Hematopoietic multipotent progenitor cell treated with erythropoietin and hydrocortisone succinate and interleukin-3 and kit ligand, for 17 days (in vitro differentiated cells): ENCODE measurements at places on chromosomes 3 and 15.

- no peak for DNase-seq
These were observed 108.4 kb upstream of the SLC6A11 start for GRCh38 chr3:10707400-10708215.

DNA sequence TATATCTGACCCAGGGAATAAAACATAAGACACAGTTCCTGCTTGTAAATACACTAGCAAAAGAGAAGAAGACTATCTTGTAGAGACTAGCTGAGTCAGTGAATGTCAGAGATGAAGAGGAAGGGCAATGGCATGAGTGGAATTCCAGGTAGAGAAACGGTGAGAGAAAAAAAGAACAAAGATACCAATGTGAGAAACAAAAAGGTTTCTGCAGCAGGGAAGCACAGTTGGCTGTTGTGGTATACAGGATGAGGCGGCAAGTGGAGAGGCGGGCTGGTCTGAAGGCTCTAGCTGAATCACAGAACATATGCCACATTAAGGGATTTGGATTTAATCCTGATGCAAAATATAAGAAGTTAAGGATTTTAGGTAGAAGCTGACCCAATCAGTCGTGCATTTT, 17.1 kb upstream of the TASOR start:
- no peak for DNase-seq

- DNase-seq: no peak
These were observed 189.0 kb upstream of the MCTP2 start for GRCh38 chr15:94042180-94042928.

GRCh38 chr15:59372352-59373211, at the start of gene MYO1E:
Gene MYO1E (minus strand): TSS chr15:59372871. CDS start chr15:59372500, 371 bp downstream.
- no peak for DNase-seq

- no peak for DNase-seq
These were observed 145.9 kb downstream of the TNIK start for GRCh38 chr3:171314341-171314740.

GRCh38 chr15:88300861-88301260, 44.3 kb upstream of the NTRK3 start:
- DNase-seq: no peak

- no peak for DNase-seq
These were observed 192.6 kb upstream of the PROK2 start for GRCh38 chr3:71977525-71977924.

DNA sequence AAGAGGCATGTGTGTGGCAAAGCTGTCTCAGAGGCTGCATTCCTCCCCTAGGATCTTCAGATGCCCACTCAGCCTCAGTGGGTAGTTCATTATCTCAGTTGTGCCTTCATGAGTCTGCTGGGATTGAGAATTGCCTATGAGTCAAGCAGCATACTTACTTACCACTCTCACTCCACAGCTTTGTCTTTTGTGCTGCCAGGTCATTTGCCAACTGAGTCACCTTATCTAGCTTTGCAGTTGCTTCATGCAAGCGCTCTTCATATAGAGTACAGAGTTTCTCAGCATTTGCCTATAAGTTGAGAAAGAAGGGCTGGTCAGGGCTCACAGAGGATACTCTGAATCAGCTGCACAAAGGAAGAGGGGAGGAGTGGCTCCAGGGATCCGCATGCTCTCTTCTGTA, 89.5 kb downstream of the MYH15 start:
- DNase-seq: no peak

GRCh38 chr15:73799466-73799865, 46.3 kb upstream of the INSYN1 start:
- DNase-seq: no peak

DNA sequence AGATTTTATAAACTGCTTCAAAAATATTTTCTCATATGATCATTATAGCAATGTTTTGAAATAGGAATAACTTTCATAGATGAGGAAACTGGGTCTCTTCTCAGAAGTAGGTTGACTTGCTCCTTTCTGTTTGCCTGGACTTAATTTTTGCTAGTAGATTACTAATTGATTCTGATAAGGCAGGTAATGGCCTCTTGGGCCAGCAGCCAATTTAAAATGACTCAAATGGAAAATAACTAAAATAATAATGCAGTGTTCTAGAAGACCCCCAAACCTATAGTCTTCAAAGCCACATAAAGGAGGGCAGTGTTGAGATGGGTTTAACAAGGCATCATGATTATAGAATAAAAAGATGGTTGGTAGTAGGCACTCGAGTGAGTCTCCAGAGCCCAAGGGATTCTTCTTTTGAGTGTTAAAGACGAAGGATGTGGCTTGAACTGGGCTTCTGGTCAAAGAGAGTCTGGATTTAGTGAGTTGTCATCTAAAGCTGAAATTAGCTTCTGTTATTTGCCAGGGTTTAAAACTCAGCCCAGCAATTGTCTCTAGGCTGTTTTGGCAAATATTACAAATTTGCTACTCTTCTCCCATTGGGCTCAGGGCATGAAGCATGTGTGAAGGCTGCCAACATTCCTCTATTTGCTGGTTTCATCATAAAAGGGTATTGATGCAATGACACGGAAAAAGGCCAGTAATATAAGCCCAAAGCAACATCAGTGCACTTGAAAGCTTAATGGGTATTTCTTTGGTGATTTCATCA, 297.1 kb upstream of the MEIS2 start:
- no peak for DNase-seq

GRCh38 chr3:53813229-53813628, 33.0 kb downstream of the CHDH start:
- no peak for DNase-seq

GRCh38 chr3:193148688-193149473, 92.1 kb upstream of the PLAAT1 start:
- DNase-seq: no peak

DNA sequence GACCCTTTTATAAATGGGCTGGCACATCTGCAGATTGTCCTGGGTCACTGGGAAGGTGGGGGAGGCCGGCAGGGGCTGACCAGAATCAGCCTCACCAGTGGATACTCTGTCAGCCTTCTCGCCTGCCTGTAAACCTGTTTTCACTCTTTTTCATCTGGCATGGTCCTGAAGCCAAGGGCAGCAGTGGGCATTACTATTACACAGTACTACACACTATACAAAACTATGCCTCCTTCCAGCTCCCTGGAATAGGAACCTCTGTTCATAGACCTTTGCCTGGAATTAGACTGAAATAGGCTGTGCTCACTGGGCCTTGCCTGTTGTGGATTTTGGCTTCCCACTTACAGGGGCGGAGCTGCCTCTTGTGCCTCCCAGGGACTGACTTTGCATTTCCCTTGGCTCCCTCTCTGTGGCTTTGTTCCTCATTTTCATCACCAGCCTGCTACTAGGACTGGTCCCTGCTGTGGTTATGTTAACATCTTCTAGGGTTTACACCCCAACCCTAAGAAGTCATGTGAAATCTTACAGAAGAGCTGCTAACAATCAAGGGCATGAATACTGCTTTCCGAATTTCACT, 120.7 kb downstream of the FNDC3B start:
- no peak for DNase-seq

GRCh38 chr3:166446291-166446690, 609.1 kb upstream of the BCHE start:
- DNase-seq: no peak

DNA sequence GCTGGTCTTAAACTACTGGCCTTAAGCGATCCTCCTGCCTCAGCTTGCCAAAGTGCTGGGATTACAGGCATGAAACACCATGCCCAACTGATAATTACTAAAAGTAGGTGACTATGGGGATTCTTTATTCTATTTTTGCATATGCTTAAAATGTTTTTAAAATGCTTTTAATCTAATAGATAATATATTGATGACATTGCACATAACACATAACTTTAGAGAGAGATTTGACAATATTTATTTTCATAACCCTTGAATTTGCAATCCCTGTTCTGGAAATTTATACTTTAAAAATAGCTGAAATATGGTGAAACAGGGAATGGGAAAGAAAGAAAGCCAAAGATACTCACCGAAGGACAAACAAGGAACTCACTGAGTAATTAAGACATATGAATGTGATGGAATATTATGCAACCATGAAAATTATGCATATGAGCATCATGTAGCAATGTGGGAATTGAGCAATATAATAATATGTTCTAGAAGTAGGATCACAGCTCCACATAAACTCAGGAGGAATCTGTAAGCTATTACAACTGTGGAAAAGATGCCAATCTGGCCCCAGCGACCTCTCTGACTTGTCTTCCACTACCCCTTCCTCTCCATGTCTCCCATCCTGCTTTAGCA, 2.0 kb downstream of the LRRC31 start:
- no peak for DNase-seq

GRCh38 chr3:5429517-5429890, 242.0 kb downstream of the EDEM1 start:
- DNase-seq: peak; percentile 68

- DNase-seq: peak; percentile 71
These were observed 1.3 kb downstream of the TNK2 start for GRCh38 chr3:195906865-195907683.

GRCh38 chr3:97241417-97241816, 427.0 kb downstream of the EPHA6 start:
- no peak for DNase-seq

DNA sequence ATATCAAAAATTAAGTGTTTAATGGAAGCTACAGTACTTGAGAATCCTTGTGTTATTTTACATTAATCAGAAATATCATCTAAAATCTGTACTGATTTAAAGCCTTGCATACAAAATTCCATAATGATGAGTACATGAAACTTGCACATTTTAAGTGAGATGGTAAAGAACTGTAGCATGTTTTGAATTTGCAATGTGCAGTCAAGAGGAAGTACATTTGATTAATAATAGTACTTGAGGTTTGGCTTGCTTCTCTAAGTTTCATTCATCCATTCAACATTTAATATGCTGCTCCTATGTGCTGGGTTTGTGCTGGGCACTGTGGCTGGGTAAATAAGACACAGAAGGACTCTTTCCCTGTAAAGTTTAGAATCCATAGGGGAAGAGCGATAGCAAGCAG, 332.3 kb downstream of the CNTN3 start:
- no peak for DNase-seq

DNA sequence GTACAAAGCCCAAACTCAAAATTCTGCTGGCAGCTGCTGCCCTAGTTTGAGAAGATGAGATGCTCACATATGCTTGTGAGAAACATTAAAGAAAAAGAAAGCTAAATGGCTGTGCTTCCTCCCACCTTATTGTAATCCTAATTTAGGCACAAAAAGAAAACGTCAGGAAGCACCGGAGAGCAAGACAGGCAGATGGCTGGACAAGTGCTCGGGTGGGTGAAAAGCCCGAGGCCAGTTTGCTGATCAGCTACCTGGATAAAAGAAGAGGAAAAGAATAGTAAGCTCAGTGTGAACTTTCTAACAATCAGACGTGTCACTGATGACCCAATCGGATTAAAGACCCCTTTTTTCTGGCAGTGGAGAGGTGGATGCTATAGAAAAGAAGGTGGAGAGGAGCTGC, 368.0 kb upstream of the ATP10A start:
- DNase-seq: no peak

DNA sequence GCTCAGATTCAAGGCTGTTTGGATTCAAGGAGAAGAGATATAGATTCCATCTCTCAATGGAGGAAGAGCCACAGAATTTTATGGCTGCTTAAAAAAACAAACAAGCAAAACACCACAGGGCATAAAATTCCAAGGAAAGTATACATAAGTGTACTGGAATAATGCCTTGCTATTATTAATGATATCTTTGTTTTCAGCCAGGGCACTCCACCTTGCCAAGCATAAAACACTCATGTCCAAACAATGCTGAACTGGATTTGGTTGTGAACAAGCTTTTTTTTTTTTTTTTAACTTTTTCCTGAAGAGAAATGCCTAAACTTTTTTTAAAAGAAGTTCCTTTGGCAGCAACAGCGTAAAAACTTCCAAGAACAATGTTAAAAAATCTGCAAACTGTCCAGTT, 4.8 kb upstream of the CLSTN2 start:
- DNase-seq: no peak

DNA sequence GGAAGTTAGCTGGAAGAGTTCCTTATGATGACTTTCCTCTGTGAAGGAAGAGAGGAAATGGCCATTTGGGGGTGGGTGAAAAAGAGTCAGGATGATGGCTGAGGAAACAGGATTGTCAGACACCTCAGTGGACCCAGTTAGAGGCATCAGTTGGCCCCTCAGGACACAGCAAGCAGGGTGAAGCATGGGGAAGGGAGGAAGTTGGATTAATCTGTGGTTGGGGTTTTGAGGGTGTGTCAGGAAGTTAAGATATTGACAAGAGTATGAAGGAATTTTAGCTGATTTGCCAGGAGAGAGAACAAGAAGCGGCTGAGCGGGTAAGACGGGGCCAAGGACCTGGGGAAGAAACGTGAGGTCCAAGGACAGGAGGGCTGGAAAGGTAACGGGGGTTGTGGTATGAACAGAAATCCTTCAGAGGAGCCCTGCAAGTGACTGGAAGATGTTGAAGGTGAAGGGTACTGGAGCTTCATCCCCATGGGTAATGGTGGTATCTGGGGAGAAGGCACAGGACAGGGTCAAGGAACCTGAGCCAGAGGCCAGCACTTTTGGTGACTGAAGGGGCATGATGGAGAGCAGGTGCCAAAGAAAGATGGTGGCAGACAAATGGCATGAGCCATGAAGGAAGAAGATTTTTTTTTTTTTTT, 2.7 kb downstream of the UQCC5 start:
- DNase-seq: no peak

- DNase-seq: no peak
These were observed 194.2 kb downstream of the UACA start for GRCh38 chr15:70569091-70569713.

DNA sequence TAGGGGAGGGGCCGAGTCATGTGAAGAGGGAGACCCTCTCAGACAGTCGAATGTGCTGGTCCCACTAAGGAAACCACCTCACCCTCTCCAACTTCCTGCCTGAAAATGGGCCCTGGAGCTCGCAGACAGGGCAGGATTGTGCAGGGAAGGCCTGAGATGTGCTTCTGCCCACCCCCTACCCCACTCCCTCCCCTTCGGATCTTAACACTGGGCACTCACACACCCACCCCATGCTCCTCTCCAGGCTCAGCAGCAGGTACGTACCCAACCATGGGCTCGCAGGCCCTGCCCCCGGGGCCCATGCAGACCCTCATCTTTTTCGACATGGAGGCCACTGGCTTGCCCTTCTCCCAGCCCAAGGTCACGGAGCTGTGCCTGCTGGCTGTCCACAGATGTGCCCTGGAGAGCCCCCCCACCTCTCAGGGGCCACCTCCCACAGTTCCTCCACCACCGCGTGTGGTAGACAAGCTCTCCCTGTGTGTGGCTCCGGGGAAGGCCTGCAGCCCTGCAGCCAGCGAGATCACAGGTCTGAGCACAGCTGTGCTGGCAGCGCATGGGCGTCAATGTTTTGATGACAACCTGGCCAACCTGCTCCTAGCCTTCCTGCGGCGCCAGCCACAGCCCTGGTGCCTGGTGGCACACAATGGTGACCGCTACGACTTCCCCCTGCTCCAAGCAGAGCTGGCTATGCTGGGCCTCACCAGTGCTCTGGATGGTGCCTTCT, 20.0 kb downstream of the ATRIP start:
- peak; percentile 6 for DNase-seq

GRCh38 chr3:115666920-115667737, 43.8 kb downstream of the GAP43 start:
- DNase-seq: no peak

DNA sequence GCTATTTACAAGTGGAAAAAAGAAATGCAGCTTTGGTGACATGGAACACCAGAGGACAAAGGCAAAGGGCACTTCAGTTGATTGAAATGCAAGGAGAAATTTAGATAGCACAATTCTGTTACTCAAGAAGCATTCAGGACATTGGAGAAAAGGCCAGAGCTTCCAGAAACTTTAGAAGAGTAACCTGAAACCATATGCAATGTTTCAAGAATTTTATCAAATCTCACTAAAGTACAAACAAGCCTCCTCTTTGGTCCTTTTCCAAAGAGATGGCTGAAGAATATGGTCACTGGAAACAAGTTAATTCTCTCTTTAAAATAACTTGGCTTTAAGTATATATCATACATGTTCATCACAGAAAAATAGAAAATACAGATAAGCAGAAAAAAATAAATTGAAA, 14.6 kb upstream of the LMOD3 start:
- no peak for DNase-seq

- DNase-seq: no peak
These were observed 48.1 kb downstream of the IQSEC1 start for GRCh38 chr3:13025090-13025489.
